Natural killer cell (primary cell): ENCODE measurements at places on chromosomes 5 and 9. TPM values are rescaled to one million over a fixed set of nuclear protein-coding genes. Genes with fewer than 3 reads are reported as not detected.

DNA sequence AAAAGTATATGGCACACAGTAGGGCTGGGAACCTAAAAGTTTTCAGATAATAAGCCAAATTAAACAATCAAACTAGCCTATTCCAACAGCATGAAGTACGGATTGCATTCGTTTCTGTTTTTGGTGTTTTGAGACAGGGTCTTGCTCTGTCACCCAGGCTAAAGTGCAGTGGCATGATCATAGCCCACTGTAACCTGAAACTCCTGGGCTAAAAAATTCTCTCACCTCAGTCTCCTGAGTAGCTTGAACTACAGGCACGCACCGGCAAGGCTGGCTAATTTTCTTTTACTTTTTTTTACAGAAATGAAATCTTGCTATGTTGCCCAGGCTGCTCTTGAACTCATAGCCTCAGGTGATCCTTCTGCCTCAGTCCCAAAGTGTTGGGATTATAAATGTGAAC, 5.2 kb downstream of the RFX3 start:
- no peak for DNase-seq

DNA sequence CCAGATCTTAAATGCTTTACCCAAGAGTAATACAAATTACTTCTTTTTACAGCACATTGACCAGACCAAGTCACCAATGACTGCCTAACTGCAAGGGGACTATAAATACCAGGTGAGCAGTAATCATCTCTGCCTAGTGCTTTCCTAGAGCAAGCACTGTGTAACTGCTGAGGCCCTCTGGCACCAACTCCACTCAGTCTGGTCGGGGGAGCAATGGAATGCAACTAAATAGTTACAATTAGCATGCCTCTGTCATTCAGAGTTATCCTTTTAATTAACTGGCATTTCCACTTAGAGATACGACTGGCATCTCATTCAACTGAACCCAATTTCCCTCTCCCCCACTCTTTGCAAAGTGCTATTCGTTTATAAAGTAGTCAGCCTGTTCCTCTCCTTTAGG, 1309.1 kb upstream of the DMAC1 start:
- no peak for DNase-seq

GRCh38 chr5:28750251-28750650, 1711.9 kb upstream of the CDH9 start:
- no peak for DNase-seq

DNA sequence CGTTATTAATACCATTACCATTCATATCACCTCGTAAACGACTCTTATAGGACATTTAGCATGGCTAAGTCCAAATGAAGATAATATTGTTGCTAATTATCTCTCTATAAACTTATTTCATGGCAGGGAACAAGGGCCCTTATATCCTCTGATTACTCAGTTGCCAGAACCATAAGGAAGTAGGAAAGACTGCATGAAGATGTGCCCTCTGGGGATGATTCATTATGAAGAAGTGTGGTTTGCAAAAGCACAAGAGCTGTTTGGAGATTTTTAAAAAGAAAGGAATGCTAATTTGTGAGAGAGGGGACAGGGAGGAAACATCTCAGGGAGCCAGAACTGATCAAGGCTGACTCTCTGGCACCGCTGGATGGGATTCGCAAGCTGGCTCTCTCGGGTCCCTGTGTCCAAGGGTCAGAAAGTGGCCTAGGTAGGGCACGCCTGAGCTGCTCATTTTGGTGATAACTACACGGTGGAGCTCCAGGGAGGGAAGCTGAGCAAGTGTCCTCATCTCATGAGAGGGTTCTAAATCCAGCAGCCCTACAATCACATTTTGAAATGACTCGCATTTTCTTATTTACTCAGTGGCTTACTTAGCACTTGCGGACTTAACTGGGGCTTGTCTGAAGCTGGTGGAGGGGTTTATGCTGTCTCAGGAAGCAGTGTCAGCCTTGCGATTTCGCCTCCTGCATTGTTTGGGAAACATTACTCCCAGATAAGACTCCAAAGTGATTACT, 136.8 kb downstream of the C5orf15 start:
- no peak for DNase-seq

Gene C9orf50
- not detected for total RNA-seq

DNA sequence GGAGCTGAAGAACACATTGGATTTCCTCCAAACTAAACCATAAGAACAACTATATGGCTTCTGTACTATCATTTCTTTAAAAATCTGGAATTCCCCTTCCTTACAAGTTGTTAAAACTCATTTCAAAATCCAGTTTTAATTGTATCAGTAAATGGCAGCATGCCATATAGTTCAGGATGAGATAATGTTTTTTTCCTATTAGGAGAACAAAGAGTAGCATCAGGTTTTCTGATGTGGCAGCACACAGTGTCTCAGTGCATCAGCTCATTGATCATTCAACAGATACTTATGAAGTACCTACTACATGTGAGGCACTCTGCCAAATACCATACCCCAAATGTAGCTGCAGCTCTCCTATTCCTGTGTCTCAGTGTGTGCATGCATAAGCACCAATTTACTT, 161.1 kb downstream of the EPB41L4A start:
- no peak for DNase-seq

Gene CFAP157
- total RNA-seq = not detected

GRCh38 chr9:4567601-4568000, 77.3 kb downstream of the SLC1A1 start:
- DNase-seq = no peak

- no peak for DNase-seq
These were observed 84.7 kb upstream of the OLFM1 start for GRCh38 chr9:135002802-135003201.

- DNase-seq = no peak
These were observed 48.0 kb upstream of the OSMR start for GRCh38 chr5:38797838-38798237.

- DNase-seq = no peak
These were observed 72.1 kb downstream of the C9orf152 start for GRCh38 chr9:110135846-110136245.
